ENCODE measurements at places on chromosomes 3 and 15.

DNA sequence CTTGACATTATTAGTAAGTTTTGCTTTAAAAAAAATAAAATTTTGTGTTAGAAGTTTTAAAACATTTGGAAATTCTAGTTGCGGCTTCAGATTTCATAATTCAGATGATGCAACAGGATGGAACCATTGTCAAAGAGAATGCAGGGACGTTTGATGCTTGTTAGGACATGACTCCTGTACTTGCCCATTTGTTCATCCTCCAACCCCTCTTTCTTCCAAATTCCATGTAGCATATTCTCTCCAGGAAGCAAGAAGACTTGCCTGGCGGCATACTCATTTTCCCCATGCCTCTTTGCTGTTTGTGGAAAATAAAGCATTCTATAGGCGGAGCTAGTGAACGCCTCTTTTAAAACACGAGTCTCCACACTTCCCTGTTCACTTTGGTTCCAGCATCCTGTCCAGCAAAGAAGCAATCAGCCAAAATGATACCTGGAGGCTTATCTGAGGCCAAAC is at the start of gene CSTA:
TSS of gene CSTA (plus strand) at position 378 of the 453 bp plus-strand sequence. CDS start at position 423, 45 bp downstream.
- no peak for DNase-seq

- peak; percentile 99 for DNase-seq
Observed at GRCh38 chr3:99659032-99659431, 20.6 kb downstream of the COL8A1 start.

DNA sequence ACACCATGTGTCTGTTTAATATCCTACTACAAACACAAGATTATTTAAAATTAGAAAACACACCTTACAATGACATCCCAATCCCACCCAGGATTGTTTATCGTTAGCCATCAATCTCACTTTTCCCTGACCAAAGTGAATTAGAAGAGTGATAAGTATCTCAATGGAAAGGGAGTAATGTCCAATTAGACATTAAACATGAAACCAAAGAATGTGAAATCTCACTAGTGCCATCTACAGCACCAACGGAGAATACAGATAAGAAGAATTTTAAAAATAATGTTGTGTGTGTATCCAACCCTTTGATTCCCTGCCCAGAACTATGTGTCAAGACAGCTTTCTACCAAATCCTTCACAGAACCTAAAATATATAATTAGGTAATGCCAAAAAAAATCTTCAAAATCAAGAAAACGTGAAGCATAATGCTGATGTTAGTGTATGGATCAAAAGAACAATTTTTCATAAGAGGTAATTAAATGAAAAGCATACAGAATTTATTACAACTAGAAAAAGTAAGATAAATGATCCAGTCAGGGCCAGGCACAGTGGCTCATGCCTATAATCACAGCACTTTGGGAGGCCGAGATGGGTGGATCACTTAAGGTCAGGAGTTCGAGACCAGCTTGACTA is 64.2 kb downstream of the SCAPER start:
- DNase-seq, result peak; percentile 40

- DNase-seq, result no peak
Observed at GRCh38 chr3:122789585-122790273, 3.9 kb downstream of the HSPBAP1 start.

GRCh38 chr15:62544446-62544845 is 379.4 kb upstream of the C2CD4B start:
- no peak for DNase-seq

- DNase-seq, result no peak
Observed at GRCh38 chr15:100278596-100279380, 63.0 kb downstream of the ADAMTS17 start.

- DNase-seq, result peak; percentile 92
Observed at GRCh38 chr3:124774327-124774718, 44.1 kb downstream of the UMPS start.

DNA sequence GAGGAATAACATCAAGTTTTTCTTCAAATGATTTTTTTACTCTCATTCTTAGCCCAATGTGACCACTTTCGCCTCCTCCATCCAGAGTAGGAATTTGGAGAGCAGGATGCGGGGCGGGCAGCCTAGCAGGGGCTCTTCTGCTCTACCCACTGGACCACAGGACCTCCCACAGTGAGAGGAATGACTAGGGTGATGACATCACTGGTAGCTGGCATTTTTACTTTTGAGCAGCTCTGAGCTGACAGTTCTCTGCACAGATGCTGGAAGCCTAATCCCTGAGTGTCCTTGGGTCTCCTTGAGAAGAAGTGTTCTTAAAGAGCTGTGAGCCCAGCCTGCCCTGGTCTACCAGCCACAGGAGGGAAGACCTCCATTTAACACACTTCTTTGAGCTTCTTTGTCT is 1.4 kb upstream of the HCN4 start:
- no peak for DNase-seq

GRCh38 chr15:87959662-87960061 is 296.9 kb downstream of the NTRK3 start:
- no peak for DNase-seq

DNA sequence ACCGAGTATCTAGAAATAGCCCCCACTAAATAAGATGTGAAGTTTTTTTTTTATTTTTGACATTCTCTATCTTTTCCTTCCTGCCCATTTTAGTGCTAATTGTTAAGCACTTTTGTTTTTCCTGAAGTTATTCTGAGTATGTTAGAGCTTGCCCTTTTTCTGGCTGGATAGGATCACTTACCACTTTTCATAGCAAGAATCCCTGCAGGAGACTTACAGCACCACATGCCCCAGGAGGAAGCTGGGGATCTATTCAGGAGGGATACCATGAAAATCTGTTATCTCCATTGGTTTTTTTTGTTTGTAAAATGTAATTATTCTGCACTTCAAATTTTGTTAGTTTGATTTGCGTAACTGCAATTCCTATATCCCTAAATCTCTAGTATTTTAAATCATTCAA is 968.4 kb downstream of the ZPLD1 start:
- DNase-seq, result no peak

GRCh38 chr3:14131134-14131533 is 6.3 kb downstream of the TMEM43 start:
- no peak for DNase-seq

GRCh38 chr3:118526758-118527513 is 507.7 kb downstream of the IGSF11 start:
- no peak for DNase-seq

DNA sequence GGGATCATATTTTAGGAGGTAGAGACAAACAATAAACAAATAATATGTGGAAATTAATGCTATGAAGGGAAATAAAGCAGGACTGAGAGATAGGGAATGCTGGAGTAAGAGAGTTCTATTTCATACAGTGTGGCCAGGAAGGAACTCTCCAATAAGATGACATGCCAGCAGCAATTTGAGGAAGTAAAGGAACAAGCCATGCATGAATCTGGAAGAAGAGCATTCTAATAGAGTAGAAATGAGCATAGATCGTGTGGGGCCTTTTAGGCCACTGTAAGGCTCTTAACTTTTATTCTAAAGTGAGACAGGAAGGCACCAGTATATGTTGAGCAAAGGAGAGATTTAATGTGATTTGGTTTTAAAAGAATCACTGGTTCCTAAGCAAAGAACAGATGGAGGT is 126.3 kb downstream of the DMXL2 start:
- no peak for DNase-seq

DNA sequence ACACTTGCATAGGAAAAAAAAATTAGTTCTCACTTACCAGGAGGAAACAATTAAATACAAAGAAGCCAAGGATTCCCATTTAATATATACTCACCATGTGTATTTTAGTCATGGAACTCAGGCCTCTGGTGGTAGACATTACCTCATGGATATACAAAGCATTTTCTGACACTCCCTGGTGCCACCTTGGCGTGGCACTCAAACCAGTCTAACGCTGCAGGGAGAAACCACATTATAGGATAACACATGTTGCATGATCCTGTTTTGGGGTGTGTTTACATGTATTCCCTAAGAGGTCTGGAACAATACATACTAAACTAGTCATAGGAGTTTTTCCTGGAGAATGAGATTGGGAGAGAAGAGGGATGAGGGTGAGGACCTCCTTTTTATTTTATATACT is 5.9 kb upstream of the RTF1 start:
- no peak for DNase-seq

- no peak for DNase-seq
Observed at GRCh38 chr15:65414841-65415621, 7.7 kb downstream of the IGDCC4 start.

DNA sequence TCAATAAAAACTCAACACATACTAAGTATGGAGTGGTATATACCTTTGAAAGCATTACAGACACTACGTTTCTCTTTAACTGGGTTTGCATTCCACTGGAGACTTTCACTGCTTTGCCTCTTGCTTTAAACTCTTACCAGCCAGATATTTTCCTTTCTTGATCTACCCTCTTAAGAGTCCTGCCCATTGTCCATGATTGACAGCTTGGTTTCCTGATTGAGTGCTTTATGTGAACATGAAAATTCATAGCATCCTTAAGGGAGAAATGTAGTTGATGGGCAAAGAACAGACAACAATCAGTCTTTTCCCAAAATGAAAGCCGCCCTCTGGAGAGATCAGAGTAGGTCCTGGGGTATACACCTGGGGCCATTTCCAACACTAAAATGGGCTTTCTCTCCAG is 78.6 kb downstream of the PTPRG start:
- no peak for DNase-seq

DNA sequence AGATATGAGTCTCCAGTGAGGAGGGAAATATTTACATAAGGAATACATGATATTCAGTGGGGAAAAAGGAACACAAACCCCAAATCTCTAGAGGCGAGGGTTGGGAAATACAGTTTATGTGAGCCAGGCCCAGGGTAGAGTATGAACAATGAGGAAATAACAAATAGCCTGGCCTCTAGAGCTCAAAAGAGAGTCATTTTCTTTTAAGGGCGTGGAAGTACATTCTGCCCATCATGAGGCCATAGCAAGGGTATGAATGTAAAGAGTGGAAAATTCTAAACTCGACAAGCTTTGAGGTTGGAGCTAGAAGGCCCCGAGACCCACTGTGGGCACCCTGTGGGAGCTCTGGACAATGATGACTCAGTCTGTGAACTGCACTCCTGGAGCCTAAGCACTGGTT is 27.8 kb upstream of the IGF2BP2 start:
- DNase-seq, result peak; percentile 33

GRCh38 chr3:58419780-58420507 is 13.7 kb downstream of the PDHB start:
- peak; percentile 68 for DNase-seq

DNA sequence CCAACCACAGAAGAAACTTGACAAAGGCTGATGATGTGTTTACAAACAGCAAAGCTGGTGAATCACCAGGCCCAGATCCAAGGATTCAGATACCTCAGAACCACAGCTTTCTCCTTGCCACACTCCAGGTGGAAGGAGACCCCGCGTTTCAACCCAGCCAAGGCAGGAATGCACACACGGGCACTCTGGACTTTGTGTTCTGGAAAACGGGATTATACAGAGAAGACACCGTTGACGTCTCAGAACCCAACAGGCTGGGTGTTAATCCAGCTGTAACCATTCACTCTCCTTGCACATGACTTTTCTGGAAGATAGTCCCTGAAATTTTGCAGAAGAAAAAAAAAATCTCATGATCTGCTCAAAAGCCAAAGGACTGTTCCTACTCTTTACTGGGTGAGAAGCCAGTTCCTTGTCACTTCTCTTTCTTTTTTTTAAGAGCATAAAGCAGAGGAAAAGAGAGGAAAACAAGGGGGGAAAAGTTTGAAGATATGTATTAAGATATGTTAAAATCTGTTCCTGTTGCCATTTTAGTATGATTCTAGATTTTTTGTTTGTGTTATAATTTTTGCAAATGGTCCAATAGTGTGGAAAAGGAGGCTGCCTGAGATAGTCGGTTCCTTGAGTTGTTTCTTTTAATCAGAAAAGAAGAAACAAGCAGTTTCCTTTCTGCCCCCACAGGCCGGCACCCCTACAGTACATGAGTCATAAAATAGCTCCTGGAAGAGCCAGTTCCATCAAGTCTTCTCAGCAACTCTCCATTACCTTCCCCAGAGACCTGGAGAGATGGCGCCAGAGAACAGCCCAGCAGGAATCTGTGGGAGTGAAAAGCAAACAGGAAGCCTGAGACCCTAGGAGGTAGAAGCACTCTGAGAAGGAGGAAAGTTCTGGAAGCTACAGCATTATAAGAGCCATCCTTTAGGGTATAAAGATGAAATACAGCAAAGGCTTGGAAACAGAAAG is 73.1 kb downstream of the RORA start:
- DNase-seq, result peak; percentile 2

DNA sequence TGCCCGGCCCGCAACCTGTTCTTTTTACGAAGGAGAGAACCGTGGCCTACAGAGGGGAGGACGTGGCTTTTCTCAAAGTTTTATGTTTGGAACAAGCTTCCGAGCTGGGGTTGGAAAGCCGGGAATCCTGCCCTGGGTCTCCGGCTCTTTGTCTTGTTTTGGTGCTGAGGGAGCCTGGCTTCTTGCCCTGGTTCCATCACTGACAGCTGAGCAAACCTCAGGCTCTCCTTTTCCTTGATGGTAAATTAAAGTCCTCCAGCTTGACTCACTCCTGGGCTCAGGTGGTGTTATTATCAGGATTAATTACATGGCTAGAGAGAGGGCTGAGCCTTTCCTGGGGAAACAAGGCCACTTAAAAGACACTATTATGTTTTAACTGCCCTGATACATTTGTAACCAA is 289.5 kb upstream of the RGMA start:
- DNase-seq, result no peak

DNA sequence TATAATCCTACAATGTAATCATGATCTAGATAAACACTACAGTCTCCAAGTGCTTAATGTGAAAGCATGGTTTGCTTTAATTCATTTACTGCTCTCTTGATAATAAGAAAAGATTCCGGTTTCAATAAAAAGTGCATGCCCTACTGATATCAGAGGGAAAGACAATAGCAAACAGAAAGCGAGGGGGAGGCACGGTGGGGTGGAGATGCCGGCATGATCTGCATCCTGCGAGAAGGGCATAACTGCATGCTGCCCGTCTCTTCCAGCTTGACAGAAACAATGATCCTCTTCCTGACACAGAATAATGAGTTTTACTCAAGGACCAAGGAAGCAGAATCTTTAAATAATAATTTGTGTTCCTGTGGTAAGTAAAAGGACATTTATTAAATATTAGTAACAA is 51.7 kb downstream of the GOLIM4 start:
- no peak for DNase-seq

- DNase-seq, result no peak
Observed at GRCh38 chr3:66036586-66037148, 2.1 kb downstream of the MAGI1 start.

DNA sequence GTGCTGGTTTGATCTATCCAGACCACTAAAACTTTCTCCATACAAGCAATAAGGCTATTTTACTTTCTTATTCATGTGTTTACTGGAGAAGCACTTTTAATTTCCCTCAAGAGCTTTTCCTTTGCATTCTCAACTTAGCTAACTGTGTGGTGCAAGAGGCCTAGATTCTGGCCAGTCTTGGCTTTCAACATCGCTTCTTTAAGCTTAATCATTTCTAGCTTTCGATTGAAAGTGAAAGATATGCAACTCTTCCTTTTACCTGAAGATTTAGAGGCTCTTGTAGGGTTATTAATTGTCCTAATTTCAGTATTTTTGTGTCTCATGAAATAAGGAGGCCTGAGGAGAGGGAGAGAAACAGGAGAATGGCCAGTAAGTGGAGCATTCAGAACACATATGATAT is 234.8 kb upstream of the GADL1 start:
- no peak for DNase-seq
